Thyroid gland (tissue), 4 donors: ENCODE measurements at places on chromosomes 11 and 22.

GRCh38 chr11:73350908-73351636, 25.1 kb upstream of the RELT start:
- peak; percentile 51 for DNase-seq

DNA sequence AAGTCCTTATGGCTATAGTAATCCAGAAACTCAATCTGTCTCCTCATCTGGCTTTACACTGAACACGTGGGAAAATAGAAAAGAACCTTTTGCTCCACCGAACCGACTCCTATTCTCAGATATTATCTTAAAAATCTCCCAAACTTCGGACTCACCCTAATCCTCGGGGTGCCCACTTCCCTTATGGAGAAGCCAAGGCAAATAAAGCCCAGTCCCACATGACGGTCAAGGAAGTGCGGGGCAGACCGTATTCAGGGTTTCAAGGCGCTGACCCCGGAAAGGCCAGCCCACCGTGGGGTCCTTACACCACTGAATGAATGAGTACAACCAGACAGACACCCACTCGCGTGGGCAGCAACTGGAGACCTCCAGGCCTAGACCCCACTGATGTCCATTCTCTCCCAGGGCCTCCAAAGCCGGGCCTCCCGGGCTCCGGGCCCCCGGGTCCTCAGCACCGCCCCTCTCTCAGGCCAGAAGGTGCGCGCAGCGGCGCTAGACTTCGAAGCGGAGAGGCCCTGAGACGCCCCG, 489 bp downstream of the NUP98 start:
- DNase-seq: peak; percentile 61

DNA sequence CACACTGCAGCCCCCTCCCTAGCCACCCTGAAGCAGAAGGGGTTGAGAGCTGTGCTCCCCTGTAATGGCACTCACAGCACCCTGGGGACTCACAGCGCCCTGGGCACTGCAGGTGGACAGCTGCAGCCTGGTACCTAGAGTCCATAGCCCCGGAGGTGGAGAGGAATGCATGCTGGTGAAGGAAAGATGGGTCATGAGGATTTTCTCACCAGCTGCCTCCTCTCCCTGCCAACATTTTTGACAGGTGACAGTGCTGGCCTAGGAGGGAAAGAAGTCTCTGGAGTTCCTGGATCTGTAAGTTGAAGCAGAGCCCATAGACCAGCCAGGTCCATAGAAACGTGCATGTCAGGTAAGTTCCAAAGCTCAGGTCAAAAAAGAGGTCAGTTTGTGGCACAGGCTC, 330.5 kb downstream of the TENM4 start:
- no peak for DNase-seq

DNA sequence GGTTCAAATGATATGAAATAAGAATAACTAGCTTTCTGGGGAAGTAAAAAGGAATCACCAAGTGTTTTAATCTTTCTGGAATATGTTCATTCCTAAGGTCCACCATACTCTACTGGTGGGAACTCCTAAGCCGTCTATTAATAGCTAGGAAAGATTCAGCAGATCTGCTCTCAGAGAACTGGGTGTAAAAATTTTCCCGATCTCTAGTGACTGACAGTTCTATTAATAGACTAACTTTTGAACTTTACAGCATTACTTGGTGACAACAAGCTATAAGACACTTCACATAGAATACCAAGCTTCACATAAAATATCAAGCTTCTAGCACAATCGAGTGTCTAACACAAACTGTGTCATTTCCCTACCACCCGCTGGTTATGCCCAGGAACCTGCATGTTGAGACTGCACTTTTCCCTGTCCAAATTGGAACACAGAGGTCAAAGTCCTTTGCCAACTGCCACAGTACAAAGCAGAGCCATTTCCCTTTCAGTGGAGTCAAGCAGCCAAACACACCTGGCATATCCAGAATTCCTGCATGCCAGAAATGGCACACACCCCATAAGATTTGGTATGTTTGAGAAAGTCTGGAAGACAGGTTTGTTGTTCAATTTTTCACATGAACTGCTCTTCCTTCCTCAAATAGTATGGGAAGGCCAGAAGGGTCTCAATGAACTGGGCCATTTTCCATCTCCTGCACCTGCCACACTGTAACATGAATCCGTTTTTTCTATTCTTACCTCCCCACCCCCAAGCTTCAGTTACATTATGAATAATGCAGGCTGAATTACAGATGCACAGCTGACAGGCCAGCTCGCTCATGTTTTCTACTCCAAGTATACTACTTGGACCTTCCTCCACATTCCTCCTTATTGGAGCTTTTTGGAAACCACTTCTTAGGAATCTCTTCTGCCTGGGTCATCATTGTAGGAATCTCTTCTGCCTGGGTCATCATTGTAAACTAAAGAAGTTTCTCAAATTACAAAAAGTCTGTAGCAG, 3.7 kb downstream of the OSBP start:
- no peak for DNase-seq

GRCh38 chr11:77156396-77157195, 28.6 kb downstream of the MYO7A start:
- DNase-seq: no peak

GRCh38 chr22:23097412-23098229, 27.3 kb downstream of the GNAZ start:
- no peak for DNase-seq

- DNase-seq: no peak
Measured at GRCh38 chr11:103661185-103661584, 375.3 kb upstream of the DDI1 start.

DNA sequence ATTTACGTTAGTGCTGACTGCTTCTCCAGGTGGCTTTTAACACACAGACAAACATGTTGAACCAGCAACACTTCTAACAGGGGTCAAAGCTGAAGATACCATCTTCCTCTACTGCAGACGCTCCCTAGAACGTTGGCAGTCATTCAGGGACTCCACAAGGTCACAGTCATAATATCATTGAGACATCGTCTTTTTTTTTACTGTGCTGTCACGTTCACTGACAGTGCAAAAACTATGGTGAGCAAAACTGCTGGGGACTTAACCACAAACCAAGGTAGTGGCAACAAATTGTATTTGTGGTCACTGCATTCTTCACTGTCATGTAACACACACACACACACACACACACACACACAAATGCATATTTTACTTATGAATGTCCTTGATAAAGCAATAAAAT, 244.9 kb downstream of the CASP12 start:
- DNase-seq: no peak

DNA sequence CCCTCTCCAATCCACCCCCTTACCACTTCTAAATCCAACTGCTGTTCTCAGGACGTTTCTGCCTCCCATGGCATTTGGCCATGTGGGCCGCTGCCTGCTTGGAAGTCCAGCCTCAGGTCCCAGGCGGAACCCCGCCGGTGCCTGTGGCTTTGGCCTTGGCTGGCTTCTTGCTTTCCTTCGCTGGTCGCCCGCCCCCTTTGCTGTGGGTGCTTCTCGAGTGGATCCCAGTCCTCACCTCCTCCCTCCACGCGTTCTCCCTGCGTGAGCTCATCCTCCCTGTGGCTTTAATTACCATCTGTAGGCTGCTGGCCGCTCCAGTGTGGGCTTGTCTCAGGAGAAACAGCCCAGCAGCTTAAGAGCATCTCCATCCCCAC, 111.7 kb downstream of the NECTIN1 start:
- DNase-seq: no peak

GRCh38 chr22:24482575-24482974, 12.6 kb upstream of the UPB1 start:
- no peak for DNase-seq

DNA sequence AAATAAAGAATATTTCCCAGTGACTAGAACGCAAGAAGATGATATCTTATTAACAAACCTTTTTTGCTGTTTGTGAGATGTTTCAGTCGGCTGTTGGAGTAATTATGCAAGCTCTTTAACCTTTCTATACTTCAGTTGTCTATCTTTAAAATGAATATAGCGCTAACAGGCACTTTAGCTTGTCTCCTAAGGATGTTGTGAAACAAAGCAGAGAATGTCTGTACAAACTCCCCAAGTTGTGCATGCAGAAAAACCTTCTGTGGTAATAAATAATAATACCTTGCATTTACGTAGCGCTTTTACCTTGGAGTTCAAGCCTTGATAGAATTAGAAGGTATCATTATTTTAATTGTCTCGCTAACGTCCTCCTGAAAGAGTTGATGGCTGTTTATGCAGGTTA, 1.9 kb upstream of the KDM2A start:
- DNase-seq: no peak

GRCh38 chr11:45384016-45384415, 97.9 kb upstream of the SYT13 start:
- no peak for DNase-seq

- no peak for DNase-seq
Measured at GRCh38 chr22:20829491-20830134, 29.0 kb downstream of the PI4KA start.

DNA sequence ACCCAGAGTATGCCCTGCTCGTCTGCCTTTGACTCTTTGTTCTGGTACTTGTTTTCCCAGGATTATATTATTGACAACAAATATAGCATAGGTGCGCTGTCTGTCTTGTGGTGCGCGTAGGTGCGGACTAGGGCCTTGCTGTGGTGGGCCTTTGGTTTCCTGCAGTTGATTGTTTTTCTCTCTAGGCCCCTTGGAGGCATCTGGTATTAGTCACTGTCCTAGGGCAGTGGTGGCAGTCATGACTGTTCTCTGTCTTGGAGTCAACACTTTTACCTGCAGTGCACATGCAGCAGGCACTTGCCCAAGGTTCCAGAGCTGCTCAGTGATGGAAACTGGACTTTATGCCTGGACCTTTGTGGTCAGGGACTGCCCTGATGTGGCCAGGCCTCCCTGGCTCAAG, 18.6 kb downstream of the PPP6R2 start:
- no peak for DNase-seq

DNA sequence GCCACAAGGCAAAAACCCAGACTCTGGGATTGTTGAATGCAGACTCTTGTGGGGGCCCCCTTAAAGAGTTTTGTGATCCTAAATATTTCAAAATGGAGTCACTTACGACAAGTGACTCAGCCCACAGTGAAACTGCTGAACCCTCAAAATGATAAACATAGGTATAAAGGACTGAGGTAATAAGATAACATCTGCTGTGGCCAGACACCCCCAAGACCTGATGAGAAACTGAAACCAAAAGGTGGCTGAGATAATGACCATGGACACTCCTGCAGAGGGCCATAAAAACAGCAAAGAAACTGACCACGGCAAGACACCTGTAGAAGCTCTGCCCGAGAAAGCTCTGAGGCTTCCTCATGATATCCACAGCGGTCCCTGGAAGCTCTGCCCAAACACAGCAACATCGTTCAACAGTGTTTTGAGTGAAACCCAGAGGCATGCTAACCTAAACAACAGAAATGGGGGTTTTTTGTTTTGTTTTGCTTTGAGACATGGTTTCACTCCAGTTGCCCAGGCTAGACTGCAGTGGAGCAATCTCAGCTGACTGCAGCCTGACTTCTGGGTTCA, 1.6 kb upstream of the PLAAT4 start:
- no peak for DNase-seq

- no peak for DNase-seq
Measured at GRCh38 chr11:42255906-42256305, 796.5 kb upstream of the LRRC4C start.

DNA sequence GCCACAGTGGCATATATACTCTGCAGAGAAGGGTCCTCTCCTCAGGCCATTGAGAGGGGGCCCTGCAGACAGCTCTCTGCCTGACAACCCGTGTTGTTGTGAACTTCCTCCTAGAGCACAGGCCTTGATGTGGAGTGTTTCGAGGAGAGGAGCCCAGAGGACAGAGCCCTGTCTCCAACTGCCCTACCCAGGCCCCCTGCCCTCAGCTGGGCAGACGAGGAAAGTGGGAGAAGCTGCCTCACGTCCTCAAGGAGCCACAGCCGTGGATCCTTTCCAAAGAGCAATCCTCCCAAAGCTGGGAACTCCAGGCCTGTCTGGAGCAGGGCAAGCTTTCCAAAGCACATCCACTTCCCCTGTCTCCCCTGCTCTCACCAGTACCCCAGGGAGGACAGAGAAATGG, 10.7 kb downstream of the LMO1 start:
- no peak for DNase-seq

DNA sequence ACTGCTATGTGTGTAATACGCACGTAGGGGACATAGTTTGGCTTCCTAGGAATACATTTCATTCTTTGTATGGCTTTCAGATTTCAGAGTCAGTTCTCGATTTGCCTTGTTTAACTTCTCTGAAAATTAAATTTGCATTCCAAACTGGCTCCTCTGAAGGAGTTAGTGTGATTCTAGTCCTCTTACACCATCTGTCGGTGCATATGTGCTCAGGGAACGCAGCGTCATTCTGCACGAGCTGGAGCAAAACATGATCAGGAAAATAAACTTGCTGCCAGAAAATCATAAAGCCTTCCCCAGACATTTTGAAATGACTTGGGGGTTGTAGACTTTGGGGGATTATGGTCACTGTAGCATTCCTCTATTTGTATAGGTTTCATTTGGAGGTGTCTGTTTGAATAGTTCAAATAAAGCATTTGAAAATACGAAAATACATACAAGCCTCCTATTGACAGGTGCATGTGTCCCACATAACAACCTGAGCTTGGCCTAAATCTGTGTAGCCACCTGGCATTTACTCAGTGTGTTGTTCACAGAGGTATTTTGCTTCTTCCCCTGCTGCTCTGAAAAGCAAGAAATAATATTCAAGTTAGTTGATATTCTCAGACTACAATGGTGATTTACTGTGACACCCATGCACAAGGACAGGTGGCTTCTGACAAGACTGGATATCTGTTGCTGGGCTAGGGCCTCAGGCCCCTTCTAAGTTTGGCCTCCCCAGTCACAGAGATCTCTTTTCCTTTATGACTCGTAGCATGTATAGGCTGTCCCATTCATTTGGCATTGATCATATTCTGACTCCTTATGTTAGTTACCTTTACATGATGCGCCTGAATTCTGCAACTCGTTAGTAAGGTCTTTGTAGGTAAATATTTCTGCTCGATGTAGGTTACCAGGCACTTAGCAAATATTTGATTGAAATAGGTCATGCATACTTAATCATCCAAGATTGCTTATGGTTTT, 81.6 kb upstream of the SORL1-AS1 start:
- peak; percentile 18 for DNase-seq

DNA sequence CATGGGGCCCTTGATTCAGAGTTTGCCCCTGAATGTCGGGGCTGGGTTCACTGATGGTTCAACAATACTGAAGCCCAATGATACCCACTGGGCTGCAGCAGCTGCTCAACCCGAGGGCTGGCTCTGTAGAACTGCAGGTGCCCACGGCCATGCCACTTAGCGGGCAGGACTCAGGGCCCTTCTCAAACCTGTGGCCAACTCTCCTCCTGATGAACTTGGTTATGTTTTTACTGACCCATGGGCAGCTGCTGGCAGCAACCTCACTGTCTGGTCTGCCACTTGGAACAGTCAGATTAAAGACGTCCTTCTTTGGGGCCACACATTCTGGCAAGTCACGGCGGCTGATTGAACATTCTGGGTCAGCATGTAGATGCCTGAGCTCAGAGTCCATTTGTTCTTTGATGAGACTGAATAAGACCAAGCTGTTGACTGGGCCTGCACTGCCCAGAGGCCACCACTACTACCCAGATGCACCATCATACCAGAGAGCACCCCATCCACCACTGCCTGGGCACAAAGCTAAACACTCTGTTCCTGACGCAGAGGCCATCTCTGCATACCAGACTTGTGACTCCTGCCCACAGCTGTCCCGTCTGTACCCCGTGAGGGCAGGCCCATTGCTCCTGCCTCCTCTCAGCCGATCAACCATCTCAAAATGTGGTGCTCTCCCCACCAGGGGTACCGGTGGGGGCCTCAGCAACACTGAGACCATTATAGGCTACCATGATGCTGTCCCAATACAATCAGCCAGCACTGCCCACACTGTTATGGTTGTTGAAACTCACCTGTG, 67.8 kb downstream of the SHANK2 start:
- no peak for DNase-seq

- DNase-seq: no peak
Measured at GRCh38 chr11:6505577-6506240, 8.6 kb downstream of the DNHD1 start.
